ENCODE measurements at places on chromosomes 12 and 14.

DNA sequence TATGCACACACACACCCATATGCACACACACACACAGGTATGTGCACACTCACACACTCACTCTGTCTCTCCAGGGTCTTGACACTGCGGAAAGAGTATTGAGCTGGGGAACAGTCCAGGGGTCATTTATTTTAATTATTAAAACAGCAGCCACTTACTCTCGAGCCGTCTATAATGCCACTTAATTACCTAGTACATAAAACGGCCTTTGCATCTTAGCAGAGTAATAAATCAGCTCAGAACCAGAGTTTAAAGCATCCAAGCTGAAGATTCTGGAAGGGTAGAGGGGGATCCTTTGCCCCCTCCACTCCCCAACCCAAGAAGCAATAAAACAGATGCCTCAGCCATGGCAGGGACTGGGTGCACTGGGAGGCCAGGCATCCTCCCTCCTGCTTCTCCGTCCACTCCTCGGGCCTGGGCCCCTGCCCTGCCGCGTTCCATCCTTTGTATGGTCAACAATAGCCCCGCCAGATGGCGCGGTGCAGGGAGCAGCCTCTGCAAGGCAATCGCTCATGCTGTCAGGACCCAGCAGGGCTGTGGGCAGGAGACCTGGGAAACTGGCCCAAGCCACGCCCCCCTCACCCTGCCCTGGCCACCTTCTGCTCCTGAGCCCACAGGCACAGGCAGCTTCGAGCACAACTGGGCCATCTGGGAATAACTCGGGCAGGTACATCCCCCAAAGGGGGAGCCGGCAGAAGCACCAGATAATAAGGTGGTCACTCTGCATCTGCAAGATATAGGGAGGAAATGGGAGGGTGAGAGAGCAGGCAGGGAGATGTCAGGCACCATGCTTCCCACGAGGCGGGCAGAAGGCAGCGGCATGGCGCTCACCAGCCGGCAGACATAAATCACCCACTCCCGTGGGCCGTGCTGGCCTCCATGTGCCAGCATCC is 40.9 kb downstream of the CCDC85C start:
- no peak for DNase-seq

- no peak for DNase-seq
These were observed 194.0 kb downstream of the KLHL28 start for GRCh38 chr14:44767646-44768173.

DNA sequence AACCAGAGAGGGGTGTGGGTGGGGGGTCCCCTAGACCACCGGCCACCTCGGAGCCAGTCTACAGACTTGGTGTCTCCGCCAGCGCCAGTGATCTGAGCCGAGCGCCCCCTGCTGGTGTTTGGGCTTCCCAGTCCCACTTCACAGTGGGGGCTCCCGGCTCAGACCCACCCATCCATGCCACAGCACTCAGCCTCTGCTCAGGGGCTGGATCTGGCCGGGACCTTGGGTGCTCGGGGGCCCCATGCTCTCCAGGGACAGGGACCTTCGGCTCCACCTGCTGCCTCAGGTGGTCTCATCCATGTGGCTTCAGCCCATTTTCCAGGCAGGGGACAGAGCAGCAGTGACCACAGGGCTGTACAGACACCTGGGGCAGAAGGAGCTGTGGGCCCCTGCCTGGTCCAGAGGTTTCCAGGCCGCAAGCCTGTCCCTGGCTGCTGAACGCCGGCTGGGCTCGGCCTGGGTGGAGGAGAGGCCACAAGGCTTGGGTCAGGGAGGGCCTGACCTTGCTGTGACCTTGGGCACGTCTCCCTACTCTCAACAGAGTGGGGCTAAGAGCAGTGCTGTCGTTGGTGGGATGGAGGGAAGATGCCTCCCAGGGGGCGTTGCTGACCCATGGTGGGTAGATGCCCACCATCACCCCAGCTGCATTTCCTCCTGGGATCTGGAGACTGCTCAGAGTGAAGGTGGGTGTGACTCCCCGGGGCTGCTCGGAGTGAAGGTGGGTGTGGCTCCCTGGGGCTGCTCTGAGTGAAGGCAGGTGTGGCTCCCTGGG is 86.3 kb downstream of the KIF26A start:
- no peak for DNase-seq

DNA sequence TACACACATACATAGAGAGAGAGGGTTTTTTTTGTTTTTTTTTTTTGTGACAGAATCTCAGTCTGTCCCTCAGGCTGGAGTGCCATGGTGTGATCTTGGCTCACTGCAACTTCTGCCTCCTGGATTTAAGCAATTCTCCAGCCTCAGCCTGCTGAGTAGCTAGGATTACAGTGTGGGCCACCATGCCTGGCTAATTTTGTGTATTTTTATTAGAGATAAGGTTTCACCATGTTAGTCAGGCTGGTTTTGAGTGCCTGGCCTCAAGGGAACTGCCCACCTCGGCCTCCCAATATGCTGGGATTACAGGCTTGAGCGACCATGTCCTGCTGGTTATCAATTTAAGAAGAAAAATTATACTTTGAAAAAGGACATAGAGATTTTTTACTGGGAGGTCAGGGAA is 710.6 kb downstream of the SLC6A15 start:
- DNase-seq = no peak

DNA sequence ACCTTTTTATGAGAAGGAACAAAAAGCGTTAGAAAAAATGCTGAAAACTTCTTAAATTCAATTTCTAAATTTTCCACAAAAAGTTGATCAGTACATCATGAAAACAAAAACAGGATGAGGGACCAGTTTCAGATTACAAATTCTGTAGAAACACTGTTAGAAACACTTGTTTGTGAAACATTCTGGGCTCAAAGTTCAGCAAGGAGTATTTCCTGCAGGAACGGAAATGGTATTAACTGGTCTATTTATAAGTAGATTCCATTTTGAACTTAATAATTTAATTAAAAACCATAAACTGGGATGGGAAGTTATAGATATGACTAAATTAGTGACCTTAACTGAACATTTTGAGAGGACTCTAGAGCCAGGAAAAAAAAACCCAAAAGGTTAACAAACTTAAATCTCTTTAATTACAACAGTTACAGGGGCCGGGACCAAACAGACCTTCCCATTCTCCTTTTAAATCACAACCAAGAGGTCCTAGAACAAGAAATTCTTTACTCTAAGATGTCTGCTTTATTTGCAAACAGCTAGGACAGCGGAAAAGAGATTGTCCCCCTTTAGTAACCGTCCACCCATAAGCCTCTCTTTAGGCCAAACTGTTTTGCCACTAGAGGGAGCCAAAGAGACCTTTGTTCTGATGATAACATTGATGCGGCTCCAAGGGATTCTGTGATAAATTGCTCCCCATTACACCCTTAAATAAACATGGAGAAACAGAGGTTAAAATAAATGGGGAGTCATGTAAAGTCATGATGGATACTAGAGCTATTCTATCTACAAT is 69.0 kb upstream of the RERGL start:
- no peak for DNase-seq

DNA sequence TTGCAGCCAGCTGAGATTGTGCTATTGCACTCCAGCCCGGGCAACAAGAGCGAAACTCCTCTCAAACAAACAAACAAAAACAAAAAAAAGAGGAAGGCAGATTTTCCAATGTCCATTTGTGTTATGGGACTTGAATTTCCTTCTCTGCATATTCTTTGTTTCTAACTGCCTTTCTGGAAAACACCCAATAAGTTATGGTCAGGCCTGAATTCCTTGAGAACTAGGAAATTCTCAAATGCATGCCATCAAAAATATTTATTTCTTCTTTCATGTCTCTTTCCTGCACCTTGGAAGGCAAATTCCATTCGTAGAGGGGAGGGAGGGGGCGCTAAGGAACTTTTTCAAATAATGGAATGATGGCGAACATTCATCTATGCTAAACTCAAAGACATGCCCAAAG is 117.6 kb upstream of the TMCC3 start:
- no peak for DNase-seq
